ENCODE measurements at places on chromosomes 6 and 20. TPM values are rescaled to one million over a fixed set of nuclear protein-coding genes. Genes with fewer than 3 reads are reported as not detected.

DNA sequence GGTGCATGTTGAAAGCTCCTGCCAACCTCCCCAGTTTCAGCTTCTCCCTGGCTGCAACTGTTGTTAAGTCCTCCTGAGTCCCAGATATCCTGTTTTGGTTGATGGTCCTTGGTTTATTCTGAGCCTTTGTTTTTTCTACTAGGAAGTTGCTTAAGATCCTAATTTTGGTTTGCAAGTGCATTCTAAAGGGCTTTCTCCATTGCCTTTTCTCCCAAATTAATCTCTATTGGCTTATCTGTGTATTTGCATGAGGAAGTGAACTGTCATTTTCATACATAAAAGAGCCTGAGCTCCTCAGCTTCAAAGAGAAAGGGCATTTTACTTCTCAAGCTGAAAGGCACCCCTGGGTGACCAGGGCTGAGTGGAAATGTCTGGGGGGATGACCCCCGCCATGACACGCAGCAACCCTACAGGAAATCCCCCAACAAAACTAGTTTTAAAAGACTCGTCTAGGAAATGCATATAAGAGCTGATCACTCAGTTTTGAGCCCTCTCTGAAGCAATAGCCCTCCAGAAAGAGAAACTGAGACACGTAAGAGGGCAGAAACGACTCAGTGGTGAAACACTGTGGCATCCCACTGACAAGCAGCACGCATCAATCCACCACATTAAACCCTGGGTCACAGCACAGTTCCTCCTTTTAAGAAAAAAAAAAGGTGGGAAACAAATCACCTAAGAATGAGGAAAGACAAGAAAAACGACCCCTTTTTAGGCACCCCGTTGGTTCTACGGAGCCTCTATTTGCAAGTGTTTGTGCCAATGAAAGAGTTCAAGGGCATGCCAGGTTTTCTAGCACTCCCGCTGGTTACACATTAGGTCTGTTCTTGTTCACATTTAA, 140.9 kb downstream of the THBS2 start:
- no peak overlapping the region for H3K4me3 ChIP-seq

- H3K27me3 ChIP-seq = peaks cover 11% of the 10 kb centered on the region
- no peak for DNase-seq
- H3K4me3 ChIP-seq = no peak overlapping the region
These were observed 10.4 kb downstream of the SRXN1 start for GRCh38 chr20:642398-643174.

DNA sequence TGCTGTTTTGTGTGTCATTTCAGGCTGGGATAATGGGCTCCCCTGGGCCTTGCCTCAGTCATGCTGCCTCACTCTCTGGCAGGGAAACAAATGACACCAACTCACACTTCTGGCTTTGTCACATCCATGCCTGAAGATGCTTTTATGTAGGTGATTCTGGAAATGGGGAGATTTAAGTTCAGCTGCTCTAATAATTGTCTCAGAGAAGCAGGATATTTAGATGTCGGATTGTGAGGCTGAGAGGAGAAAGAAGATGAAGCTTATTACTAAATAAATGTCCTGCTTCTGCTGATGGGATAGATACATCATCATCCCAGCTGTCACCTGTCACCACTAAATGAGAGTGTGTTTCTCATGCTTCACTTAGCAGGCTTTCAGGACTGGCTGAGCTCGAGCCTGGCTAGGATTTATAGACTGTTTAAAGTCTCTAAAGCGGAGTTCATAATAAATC, 480.2 kb upstream of the SPTLC3 start:
- H3K4me1 ChIP-seq = no peaks in the 10 kb centered on the region
- no peak overlapping the region for H3K27ac ChIP-seq
- no peak for DNase-seq
- H3K27me3 ChIP-seq = no peaks in the 10 kb centered on the region

GRCh38 chr6:70270287-70271005, 32.4 kb downstream of the COL9A1 start:
- no peaks in the 10 kb centered on the region for H3K36me3 ChIP-seq
- no peaks in the 10 kb centered on the region for H3K27me3 ChIP-seq
- no peak overlapping the region for H3K27ac ChIP-seq
- H3K4me1 ChIP-seq = no peaks in the 10 kb centered on the region
- DNase-seq = no peak
- H3K4me3 ChIP-seq = no peak overlapping the region

- H3K27me3 ChIP-seq = no peaks in the 10 kb centered on the region
- H3K4me1 ChIP-seq = no peaks in the 10 kb centered on the region
These were observed 24.1 kb downstream of the PXT1 start for GRCh38 chr6:36418558-36418957.

DNA sequence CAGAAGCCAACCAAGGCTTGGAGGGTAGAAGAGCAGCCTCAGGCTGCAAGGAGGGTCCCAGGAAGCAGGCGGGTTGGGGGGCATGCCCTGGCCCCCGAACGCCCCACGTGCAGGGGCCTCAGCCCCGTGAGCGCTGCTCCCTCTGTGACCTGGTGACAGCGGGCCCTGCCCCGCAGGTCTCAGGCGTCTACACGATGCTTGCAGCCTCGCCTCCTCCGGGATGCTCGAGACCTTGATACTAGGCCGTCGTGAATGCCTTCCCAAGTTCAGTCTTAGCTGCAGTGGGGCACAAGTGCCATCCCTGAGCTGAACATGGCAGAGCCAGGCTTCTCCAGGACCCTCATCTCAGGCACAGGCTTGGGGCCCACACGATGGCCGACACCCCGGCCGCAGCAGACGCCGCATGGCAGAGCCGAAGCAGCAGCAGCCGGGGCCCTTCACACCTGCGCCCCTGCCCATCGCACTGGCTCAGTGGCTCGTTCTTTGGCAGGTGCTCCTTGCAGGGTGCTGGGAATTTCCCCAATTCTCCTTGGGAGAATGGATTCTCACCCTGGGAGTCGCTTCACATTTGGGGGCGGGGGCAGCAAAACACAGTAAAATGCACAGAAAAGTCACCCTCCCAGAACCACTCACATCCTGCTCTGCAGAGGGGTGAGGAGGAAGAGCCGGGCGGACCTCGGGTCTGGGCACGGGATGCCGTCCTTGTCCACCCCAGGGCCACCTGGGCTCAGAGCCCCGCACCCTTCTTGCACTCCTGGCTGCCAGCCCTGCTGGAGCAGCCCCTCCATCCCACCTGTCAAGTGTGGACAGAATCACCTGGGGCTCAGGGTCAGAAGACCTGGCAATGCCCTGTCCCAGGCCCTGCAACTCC, 161.8 kb downstream of the DLL1 start:
- no peak for DNase-seq
- no peaks in the 10 kb centered on the region for H3K4me1 ChIP-seq
- H3K36me3 ChIP-seq = no peaks in the 10 kb centered on the region

GRCh38 chr20:1281279-1282057, 15.4 kb downstream of the SNPH start:
- no peak overlapping the region for H3K4me3 ChIP-seq
- H3K36me3 ChIP-seq = peaks cover 5% of the 10 kb centered on the region
- H3K27me3 ChIP-seq = no peaks in the 10 kb centered on the region
- no peak for DNase-seq
- peak overlapping the region; percentile 53 for H3K27ac ChIP-seq

DNA sequence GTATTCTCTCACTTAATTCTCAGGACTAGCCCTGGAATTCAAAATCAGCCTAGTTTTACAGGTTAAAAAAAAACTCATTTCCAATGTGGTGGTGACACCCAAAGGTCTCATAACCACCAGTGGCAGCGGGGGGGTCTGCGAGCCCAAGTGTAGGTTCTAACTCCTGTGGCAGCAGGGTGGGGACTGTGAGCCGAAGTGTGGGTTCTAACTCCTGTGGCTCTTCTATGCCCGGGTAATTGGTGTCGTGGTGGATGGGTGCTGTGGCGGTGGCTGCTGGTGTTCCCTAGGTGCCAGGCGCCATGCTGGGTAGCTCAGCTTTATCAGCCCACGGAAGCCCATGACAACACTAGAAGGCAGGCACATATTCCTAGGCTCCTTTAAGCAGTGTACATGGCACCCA, 4.9 kb upstream of the ANKRD60 start:
- no peak overlapping the region for H3K4me3 ChIP-seq
- no peak overlapping the region for H3K27ac ChIP-seq
- DNase-seq = no peak
- H3K36me3 ChIP-seq = no peaks in the 10 kb centered on the region
- peaks cover 9% of the 10 kb centered on the region for H3K27me3 ChIP-seq

DNA sequence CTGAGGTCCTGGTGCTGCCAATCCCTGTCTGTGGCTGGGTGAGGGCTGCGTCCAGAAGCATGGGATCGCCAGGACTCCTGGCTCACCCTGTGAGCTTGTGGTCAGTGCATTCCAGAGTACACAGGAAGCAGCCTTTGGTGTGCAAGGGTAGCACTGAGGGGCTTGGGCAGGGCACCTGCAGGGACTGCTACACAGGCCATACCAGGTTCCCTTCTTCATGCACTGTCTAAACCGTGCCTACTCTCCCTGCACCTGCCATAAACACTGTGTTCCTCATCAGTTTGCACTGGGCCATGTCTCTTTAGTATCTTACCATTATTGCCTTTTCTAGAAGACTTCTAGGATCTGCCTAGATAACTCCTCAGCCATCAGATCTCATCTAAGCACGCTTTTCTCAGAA, 72.8 kb upstream of the NKX2-2 start:
- no peaks in the 10 kb centered on the region for H3K27me3 ChIP-seq
- no peak overlapping the region for H3K4me3 ChIP-seq
- DNase-seq = no peak
- H3K4me1 ChIP-seq = no peaks in the 10 kb centered on the region

GPR63 gene
- 0.35 TPM for total RNA-seq

LINC00237 gene
- total RNA-seq = not detected

CRISP2 gene
- total RNA-seq = not detected
